Astrocyte of the spinal cord (primary cell): ENCODE measurements at places on chromosomes 4 and X.
A peak's percentile ranks its signal among the peaks of the same experiment; 100 is the strongest.

GRCh38 chr4:111905511-111905910 lies 239.7 kb upstream of the FAM241A start:
- DNase-seq: no peak

DNA sequence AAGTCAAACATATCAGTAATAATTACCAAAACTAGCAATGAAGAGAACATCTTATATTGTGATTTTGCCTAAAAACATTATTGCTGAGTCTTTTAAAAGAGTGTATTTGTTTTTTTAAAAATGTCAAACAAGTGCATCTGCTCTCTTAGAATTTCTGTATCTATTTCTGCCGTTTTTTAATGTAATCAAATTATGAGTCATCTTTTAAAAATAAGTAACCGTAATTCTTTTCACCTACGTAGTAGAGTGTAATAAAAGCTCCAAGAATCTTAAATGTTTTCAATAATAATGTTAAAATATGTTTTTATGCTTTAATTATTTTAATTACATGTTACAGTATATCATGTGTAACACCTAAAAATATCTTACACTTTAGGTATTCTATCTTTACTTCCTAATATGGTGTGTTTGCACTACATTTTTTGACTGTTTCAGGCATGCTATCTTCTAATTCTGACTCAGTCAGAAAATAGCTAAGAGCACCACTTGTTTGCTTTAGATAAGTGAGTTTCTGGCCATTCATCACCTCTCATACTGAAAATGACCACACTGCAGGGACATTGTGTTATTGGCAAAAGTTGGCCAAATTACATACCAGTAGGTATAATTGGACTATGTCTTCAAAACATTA lies 368.5 kb downstream of the PCDH7 start:
- peak; percentile 74 for DNase-seq

DNA sequence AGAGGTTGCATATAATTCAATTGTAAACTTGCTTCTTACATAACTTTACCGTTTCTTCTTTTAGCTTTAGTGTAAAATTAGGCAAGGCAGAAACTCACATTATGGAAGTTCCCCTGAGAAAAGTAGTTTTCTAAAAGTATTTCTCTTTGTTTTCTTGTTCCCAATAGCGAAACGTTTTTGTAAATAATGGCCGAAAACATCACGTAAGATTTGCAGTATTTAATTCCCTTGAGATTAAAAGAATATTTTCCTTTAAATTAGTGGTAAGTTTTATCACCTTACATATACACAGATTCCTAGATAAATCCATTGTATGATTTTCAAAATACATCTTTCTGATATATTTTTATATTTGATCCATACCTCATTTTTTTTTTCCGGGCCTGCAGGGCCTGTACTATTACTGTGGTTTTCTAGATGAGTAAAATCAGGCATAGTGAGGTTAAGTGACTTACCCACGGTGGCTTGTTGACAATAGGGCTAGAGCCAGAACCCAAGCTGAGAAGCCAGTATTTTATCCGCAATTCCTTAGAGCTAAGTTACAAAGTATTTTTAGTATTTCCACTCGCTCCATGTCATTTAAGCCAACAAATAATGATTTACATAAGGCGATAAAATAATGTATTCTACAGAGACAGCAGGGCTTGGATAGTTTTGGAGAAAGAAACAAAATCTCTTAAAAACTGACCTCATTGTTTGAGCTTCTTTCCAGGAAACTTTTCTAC lies 82.2 kb upstream of the VEGFC start:
- no peak for DNase-seq

DNA sequence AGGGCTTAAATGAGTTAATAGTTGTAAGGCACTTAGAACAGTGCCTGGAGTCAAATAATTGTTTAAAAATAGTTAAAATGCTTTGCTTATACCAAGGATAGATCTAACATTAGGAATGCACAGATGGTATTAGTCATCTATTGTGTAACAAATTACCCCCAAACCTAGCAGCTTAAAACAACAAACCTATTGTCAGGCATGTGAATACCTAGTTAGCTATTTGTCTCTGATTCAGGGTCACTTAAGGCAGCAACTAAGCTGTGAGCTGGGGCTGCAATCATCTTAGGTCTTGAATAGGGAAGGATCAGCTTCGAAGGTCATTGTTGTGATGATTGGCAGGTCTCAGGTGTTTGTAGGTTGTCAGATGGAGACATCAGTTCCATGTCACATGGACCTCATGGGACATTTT lies 42.4 kb upstream of the AGA start:
- DNase-seq: peak; percentile 87

DNA sequence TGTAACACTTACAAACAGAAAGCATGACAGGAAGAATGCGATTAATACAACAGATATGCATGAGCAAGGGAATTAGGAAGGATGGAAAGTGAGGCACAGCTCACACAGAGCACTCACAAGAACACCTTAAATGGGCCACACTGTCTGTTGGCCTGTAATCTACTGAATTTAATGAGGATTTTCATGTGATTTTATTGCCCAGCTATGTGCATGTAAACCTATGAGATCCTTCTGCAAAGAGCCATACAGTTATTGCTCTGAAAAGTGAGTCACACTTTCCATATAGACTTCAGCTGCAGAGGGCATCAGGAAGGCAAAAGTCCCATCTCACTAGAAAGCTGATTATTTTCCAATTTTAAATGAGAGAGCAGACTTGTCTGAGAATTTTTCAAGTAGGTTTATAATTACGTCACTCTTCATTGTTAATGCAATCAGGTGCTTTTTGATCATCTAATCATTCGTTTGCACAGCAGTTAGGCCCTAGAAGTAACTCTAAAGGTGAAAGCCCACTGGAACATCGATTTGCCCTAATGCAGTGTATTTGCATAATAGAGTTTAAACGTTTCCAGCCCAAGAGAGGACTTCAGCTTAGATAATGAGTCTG lies 832.7 kb upstream of the INTU start:
- peak; percentile 57 for DNase-seq

GRCh38 chr4:25760518-25761157 lies 102.2 kb downstream of the SEL1L3 start:
- DNase-seq: no peak
